ENCODE measurements at places on chromosomes 2 and 18. TPM values are rescaled to one million over a fixed set of nuclear protein-coding genes. Genes with fewer than 3 reads are reported as not detected.

Gene SIX2
- not detected for total RNA-seq

Gene UBXN2A
- 16.7 TPM for total RNA-seq

Gene LRATD1
- total RNA-seq: not detected

Gene HRH4
- 0.22 TPM for total RNA-seq

Gene GALR1
- total RNA-seq: not detected

Gene RTP5
- total RNA-seq: 0.30 TPM

Gene SYT4
- total RNA-seq: not detected

Gene RAB17
- not detected for total RNA-seq

Gene TRIM54
- not detected for total RNA-seq

Gene CNGA3
- total RNA-seq: not detected

Gene UGT1A8
- not detected for total RNA-seq

Gene TXNL1
- total RNA-seq: 41.5 TPM

Gene NEU2
- not detected for total RNA-seq

Gene NPPC
- total RNA-seq: 0.34 TPM

Gene RAPGEF4
- total RNA-seq: 0.73 TPM

Gene POMC
- 4.5 TPM for total RNA-seq

Gene OR6B2
- total RNA-seq: not detected

Gene WNT10A
- 4.8 TPM for total RNA-seq

Gene TUBA3E
- not detected for total RNA-seq

Gene UBXN4
- total RNA-seq: 150 TPM

Gene IDH1
- 3.4 TPM for total RNA-seq

Gene LHCGR
- not detected for total RNA-seq

Gene AMMECR1L
- total RNA-seq: 9.6 TPM

Gene DSG2
- 0.11 TPM for total RNA-seq

Gene EPAS1
- total RNA-seq: 5.4 TPM

Gene SATB2
- not detected for total RNA-seq

Gene GKN1
- not detected for total RNA-seq

Gene NAT8
- total RNA-seq: not detected

Gene ITGB6
- not detected for total RNA-seq

Gene LIMS1
- 18.5 TPM for total RNA-seq

Gene CDH2
- total RNA-seq: not detected

Gene REG3G
- not detected for total RNA-seq

Gene MERTK
- 0.08 TPM for total RNA-seq

Gene ALLC
- not detected for total RNA-seq

Gene FRZB
- not detected for total RNA-seq

Gene CNOT9
- total RNA-seq: 66.8 TPM

Gene IRS1
- total RNA-seq: 2.9 TPM

Gene FAP
- not detected for total RNA-seq

Gene RAPH1
- 5.8 TPM for total RNA-seq

Gene ZNF892
- 0.82 TPM for total RNA-seq

Gene C2orf80
- not detected for total RNA-seq

Gene BMP10
- total RNA-seq: not detected

Gene CCDC74B
- 0.56 TPM for total RNA-seq

Gene CHMP1B
- total RNA-seq: 64.4 TPM

Gene DHRS9
- not detected for total RNA-seq

Gene OXER1
- total RNA-seq: not detected

Gene ANKRD30B
- not detected for total RNA-seq
